ENCODE measurements at places on chromosomes 3 and 15. TPM values are rescaled to one million over a fixed set of nuclear protein-coding genes. Genes with fewer than 3 reads are reported as not detected.

DNA sequence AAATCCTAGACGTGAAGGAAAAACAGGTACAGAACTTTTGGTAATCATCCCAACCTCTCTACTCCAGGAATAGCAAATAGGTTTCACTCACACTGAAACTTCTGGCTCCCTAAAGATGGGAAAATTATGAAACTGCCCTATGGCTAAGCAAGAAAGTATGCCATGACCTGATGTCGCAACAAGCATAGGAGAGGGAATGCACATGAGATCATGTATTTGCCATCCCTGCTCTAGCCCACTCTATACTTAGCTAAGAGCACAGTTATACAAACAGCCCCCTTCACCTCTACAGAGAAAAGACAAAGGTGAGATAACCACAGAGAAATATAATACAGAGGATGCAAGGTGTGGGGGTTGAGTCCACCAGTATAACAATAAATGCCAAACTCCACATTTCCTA is 102.7 kb downstream of the TBC1D5 start:
- no peak for DNase-seq

GRCh38 chr3:170205302-170205701 is 16.9 kb upstream of the PRKCI start:
- DNase-seq = no peak

- DNase-seq = no peak
Measured at GRCh38 chr3:50559702-50560101, 7.8 kb downstream of the C3orf18 start.

DNA sequence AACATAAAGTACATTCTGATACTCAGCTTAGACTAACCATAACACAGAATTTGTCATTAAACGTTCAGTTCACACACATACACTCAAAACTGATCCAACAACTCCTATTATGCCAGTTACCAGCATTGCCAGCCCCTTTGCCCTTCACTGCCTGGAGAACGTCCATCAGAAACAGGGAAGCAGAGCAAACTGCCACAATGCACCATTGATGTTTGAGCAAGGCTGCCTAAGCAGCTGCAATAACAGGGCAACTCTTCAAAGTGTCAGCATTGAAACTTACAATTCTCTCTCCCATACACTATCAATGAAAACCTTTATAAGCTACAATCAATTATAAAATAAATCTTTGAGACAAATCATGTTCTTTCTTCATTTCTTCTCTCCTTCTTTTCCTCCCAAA is 85.1 kb downstream of the ZBTB20 start:
- no peak for DNase-seq

GRCh38 chr15:100762289-100762688 is 117.3 kb upstream of the ALDH1A3 start:
- peak; percentile 36 for DNase-seq

Gene SLC22A14
- polyA plus RNA-seq = 0.26 TPM

Gene TNFSF10
- polyA plus RNA-seq = 17.6 TPM

All from psoas muscle (tissue), 8 donors.